Left lung (tissue), 14 donors: ENCODE measurements at places on chromosomes 2 and 18.

- no peak for DNase-seq
Measured at GRCh38 chr18:45073556-45073955, 392.9 kb downstream of the SETBP1 start.

DNA sequence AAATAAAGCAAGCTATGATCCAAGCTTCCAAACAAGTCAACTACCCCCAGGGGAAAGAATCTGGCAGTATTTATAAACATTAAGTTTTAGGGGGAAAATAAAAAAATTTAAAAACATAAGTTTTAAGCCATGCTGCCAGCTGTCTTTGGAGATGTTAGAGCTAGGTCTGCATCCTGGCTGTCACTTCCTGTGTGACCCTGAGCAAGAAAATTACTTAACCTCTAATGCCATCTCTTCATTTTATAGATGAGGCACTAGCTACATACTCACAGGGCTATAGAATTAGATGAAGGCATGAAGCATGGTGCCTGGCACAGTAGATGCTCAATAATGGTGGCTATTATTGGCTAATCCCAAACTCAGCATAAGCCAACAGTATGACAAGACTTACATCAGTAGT, 28.1 kb downstream of the STARD7 start:
- DNase-seq, result no peak

DNA sequence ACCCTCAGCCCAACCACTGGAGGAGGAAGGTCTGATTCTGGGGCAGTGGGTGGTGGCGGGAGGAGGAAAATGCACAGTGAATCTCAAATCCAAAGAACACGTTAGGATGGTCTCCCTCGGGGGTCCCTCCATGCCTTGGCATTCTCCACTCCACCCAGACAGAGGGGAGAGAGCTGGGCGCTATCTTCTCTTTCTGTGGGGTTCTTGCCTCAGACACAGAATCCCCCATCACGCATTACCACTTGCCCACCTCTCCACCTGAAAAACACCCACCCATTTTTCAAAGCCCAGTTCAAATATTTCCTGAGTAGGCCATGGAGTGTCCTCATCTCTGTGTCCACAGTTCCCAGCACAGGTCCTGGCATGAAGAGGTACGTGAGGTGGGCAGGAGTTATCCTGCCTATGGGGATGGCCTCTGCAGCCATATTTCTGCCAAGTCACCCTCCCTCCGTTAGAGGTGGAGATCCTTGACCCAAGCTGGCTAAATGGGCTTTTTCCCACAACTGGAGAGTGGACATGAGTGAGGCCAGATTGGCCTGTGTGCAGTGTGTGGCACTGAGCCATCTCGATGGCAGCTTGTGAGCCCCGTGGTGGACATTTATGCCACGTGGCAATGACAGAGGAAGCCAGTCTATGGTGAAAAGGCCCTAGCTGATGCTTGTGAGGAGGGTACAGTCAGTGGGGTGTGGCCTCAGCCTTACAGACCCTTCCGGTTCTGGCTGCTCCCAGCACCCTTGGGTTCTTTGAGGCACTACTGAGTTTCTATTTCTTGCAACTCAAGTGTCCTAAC, 9.5 kb upstream of the TEX261 start:
- DNase-seq, result no peak

DNA sequence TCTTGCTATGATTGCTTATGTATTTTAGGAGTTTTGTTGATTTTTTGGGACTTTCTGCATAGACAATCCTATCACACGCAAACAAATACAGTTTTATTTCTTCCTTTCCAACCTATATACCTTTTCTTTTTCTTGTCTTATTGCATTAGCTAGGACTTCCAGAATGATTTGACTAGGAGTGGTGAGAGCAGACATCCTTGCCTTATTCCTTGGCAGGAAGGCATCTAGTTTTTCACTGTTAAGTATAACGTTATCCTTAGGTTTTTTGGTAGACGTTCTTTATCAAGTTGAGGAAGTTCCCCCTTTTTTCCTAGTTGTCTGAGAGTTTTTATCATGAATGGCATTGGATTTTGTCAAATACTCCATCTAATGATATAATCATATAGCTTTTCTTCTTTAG, 25.8 kb downstream of the EHBP1 start:
- DNase-seq, result no peak

GRCh38 chr18:28267276-28267675, 90.3 kb upstream of the CDH2 start:
- DNase-seq, result no peak

DNA sequence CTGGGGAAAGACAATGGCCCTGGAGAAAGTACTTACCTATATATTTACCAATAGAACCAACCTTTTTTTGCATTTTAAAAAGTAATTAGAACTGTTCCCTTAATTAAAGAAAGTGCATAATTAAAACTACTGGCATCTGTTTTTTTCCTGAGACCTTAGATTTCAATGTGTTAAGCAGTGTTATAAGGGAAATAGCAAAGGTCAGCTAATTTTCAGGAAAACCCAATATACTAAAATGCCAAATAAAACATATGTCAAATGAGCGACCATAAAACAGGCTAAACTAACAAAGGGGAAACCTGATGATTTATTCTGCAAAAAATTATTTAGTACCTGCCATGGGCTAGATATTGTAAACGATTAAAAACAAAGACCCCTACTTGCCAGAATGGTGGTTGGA, 223.9 kb upstream of the SESTD1 start:
- DNase-seq, result no peak

DNA sequence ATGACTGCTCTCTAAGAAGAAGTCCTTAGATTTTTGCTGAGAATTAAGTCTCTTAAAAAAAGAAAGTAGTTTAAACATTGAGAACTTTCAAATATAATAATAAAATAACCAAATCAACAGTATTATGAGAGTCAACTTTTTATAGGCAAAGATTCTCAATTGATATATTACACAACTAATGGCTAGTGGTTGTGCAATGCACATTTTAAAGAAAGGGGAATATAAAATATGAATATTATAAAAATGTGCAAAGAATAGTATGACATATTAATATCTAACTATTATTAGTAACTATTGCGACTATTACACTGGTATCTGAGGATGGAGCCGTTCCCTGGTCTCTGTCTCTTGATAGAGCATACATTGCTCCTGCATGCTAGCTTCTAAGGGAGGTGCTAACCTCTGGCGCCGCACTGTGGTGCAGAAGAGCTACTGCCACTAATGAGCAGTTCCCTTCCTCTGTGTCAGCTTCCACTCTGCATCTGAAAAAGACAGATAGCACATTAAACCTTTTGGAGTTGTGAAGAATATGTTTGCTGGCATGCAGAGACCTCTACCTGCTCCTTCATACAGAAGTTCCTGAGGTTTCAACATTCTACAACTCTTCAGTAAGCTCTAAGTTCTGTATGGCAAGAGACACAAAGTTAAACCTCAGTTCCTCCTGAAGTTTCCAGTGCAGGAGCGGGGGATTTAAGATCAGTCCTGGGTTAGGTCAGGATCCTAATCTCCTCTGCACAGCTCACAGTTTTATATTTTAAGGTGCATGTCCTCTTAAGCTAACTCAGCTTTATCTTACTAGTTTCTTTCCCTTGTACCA, 3.5 kb upstream of the SLC9A2 start:
- DNase-seq, result peak; percentile 65

GRCh38 chr2:85134896-85135659, 1.9 kb downstream of the TCF7L1 start:
- no peak for DNase-seq

DNA sequence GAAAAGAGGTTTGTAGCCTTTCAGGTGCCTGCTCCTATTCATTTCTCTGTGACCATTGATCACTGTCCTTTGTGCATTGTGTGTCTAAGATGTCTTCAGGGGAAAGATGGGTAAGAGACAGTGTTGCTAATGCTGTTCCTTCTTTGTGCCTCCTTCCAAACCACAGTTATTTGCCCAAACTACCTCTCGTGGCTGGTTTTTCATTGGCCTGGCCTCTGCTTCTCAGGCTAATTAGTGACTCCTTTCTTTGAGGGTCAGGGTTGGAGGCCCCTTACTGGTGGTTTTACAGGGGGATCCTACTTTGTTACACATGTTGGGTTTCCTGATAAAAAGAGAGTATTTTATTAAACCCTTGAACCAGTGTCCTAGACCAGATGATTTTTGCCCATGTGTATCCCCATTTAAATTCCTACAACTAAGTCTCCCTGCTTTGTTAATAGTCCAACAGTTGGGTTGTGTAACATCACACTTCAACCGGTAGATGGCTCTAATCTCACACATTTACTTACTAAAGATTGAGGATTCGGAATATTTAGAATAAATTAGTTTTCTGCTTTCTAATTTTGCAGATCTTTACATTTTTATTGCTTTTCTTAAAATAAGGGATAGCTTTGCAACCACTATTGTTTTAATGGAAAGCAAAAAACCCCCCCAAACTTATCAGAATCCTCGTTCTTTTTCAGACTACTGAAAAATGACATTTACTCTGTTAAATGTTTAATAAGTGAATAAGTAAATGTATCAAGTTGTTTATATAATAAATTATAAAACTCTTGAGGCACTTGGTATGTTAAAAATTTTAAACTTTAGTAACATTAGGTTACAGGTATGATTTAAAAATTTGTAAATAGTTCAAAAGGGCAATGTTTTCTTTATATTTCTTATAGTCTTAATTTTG, 2.4 kb downstream of the MARS2 start:
- DNase-seq, result no peak

- DNase-seq, result no peak
Measured at GRCh38 chr18:30352551-30353168, 689.9 kb downstream of the DSC3 start.

GRCh38 chr2:119657466-119658145, 21.4 kb upstream of the TMEM177 start:
- DNase-seq, result no peak

DNA sequence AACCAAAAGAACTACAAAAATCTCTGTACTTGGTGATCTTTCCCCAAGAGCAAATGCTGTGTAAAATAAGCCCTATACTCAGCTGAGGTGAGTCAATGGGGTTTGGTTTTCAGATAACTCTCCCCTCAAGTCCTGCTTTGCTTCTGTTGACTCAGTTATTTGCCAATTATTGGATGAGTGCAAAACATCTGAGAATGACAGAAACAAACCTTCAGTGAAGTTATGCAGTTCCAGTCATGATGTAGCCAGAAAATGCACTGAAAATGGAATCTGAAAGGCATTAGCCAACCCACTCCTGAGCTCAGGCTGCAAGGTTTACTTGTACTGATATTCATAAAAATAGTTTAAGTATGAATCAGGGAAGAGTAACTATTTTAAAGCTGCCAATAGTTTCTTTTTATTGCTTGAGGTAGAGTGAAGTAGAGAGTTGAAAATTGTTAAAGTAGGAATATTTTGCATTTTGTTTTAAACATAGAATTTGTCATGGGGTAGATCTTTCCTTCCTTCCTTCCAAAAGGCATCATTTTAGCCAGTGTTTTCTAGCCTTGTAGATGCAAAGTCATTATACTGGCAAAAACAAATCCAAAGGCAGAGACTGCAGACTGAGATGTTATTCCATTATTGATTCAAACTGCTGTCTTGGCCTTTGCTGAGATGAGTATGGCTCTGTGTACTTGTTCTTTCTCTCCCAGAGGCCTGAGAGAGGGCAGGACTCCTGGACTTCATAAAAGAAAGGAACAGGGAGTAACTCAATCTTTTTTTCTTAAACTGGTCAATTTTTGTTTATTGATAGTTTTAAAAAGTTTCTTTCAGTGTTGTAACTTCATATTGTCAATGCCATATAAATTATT, 215.3 kb downstream of the RND3 start:
- no peak for DNase-seq

- DNase-seq, result no peak
Measured at GRCh38 chr2:24725956-24726355, 67.2 kb downstream of the PTRHD1 start.

- no peak for DNase-seq
Measured at GRCh38 chr2:123916051-123916450, 109.0 kb upstream of the CNTNAP5 start.
